ENCODE measurements at places on chromosomes 13 and 19. TPM values are rescaled to one million over a fixed set of nuclear protein-coding genes. Genes with fewer than 3 reads are reported as not detected.

The IFNL1 gene
- not detected for total RNA-seq

DNA sequence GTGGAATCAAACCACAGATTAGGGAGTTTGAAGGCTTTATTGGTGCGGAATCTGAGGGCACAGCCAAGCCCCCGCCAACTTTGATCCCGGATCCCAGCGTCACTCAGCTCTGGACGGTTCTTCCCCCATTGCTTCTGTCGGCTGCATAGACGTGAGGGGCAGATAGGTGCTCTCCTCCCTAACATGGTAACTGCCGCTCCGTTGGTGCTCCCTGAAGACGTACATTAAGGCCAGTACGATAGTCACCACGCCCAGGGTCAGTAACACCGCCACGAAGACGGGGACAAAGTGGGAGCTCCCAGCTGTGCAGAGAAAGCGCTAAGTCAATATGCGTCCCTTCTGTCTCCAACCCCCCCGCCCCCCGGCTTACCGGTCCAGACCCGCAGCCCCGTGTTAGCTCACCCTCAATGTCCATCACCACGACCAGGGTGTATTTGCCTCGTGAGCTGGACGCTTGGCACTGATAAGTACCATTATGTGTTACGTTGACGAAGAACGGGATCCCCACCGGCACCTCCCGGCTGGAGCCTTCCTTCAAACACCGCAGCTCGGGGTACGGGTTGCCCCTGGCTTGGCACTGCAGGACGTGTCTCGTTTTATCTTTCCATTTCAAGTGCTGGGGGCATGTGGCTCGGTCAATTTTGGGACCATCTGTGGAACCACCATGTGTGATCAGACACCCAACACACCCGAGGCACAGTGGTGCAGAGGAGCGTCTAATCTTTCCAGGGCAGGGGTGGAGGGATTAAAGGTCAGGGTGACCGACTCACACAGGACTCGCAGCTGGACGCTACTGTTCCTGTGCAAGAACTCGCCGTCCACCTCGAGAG is 644 bp upstream of the RAVER1 start:
- DNase-seq: no peak

DNA sequence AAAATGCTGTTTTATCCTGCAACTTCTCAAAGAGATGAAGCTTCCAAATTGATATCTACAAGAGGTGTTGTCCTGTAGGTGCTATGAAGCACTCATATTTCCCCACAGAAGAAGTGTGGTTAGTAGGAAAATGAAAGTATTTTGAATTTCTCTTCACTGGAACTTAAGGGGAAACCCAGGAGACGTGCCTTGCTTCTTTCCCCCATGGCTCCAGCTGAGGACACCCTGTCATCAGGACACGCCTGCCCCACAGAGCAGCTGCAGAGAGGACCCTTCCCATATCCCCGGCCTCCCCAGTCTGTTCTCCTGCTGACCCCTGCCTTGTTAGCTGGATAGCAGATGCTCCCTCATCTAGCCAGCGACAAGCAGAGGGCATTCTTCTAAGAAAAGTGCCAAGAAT is 371.3 kb downstream of the COG6 start:
- DNase-seq: peak; percentile 3

GRCh38 chr13:92042522-92042921 is 644.1 kb downstream of the GPC5 start:
- no peak for DNase-seq

DNA sequence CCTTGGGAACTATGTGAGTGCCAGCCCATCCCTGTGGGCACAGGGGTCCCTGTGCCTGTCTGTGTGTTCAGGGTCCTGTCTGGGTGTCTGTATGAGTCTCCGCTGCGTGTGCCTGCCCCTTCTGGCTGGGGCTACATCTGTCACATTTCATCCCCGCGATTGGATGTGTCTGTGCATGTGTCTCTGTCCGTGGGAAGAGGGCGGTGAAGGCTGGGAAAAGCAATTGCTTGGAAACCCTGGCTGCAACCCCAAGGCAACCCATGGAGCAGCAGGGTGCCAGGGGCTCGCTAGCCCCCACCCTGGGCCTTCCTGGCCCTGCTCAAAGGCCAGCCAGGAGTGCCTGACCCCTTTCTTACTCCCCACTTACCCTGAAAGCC is 1.4 kb downstream of the MAG start:
- no peak for DNase-seq

The CYP4F3 gene
- not detected for total RNA-seq

DNA sequence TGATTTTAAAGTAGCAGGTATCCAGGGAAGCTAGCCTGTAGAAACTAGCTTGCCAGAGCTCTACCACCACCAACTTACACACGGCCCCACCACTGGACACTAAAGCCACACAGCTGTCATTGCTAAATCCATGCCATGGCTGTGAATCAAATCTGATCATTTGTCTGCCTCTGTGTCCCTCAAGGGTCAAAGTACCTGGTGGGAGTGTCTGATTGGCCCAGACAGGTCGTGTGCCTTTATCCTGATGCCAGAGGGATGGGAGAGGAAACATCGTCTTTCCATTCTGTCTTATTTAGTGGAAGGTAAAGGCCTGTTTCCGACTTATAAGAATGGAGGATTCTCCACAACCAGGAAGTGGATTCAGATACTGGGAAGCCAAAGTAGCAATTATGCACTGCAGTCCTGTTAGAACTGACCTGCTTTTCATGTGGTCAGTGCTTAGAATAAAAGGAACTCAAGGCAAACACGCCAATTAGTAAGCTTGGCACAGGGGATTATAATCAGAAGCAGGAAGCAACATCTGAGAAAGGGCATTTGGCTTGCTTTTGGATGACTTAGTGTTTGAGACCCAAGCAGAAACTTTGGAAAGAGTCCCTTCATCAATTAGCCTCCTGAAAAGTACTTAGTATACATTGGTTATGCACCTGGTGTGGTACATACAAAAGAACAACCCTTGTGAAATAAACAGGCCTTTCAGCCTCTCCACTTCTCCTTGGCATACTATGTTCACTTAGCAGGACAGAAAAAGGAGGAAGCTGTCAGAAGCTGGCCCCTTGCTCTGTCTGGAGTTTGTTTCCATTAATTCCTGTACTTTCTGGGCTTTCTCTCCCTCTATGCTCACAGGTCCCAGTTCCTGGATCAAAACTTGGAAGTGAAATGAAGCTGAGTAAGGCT is 192.4 kb downstream of the NUFIP1 start:
- DNase-seq: no peak

DNA sequence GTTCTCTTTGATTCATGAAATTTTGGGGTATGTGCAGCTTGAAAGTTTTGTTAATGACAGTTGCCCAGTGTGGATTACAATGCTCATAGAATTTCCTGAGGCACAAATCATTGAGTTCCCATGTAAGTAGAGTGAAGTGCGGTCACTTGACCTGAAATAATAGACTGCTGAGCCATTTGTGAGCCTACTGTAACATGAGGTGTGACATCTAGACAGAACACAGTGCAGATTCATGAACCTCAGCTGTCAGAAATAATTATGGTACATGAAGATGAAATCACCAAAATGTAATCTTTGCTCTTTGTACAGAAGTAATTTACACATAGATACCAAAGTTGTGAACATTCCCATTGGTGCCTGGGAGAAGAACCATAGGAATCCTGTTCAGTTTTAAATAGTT is 84.6 kb downstream of the DHRS12 start:
- DNase-seq: no peak

Data from RPMI7951 (cell line).